ENCODE measurements at places on chromosomes 1 and 21.

GRCh38 chr1:2180297-2181245, 14.0 kb downstream of the FAAP20 start:
- DNase-seq, result peak; percentile 20

GRCh38 chr1:41914516-41914915, 4.2 kb downstream of the HIVEP3 start:
- DNase-seq, result no peak

- no peak for DNase-seq
Measured at GRCh38 chr1:84719543-84720217, 29.4 kb upstream of the SSX2IP start.

- peak; percentile 97 for DNase-seq
Measured at GRCh38 chr1:47569681-47570470, 132.0 kb downstream of the FOXD2 start.

DNA sequence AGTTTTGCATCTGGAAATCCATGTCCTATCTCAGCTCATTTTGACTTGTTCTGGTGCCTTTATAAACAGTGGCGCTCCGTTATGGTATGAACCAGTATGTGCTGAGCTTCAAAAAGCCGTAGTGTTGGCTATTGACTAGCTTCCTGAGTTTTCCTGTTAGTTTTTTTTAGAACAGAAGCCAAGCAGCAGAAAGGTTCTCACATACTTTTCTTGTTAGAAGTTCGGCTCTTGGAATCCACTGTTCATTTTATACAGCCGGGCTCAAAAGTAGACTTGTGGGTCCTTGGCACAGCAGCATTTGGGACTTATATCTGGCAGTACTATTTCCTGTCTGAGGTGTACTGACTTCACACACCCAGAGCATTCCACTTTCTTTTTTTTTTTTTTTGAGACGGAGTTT, 63.8 kb downstream of the TBCE start:
- no peak for DNase-seq

DNA sequence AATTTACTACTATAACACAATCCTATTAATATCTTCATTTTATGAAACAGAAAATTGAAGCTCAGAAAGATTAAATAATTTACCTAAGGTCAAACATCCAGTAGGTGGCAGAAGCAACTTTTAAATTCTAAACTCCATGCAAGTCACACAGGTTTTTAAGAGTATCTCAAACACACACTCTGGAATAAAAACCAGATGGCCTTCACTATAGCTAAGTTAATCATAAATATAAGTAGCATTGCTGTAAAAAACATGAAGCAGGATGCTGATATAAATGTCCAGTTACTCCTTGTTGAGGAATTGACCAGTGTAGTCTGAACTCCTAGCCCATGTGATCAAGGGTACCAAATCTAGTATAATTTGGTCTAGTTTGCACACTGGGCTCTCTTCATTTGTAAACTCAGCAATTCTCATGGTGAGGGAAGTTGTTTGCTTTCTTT, 9.4 kb upstream of the FMO3 start:
- peak; percentile 45 for DNase-seq

DNA sequence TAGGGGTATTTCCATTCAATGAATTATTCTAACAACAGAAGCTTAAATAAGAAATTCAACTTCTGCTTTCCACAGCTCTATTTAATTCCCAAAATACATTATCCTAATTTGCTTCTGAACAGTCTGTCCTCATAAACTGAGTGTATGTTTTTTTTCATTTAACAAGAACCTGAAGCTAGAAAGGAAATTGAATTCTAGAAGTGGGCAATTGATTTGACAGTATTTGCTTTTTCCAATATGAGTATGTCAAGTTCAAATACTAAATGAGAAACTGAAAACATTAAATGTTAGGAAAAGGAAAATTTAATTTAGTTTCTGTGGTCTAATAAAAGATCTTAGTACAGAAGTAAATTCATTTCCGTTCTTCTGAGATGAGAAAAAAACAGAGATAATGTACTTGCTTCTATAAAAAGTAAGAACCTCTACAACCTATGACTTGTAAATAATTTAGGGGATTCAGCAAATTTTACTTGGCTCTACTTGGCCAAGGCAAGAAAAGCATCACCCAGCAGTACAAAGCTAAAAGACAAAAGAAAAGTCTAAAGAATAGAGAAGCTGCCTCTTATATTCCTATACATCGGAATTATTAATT, 31.1 kb downstream of the RAB3GAP2 start:
- DNase-seq, result no peak

- no peak for DNase-seq
Measured at GRCh38 chr1:5386371-5386770, 605.9 kb downstream of the NPHP4 start.
